ENCODE measurements at places on chromosomes 6 and 20. TPM values are rescaled to one million over a fixed set of nuclear protein-coding genes. Genes with fewer than 3 reads are reported as not detected.

Gene RAB44
- polyA plus RNA-seq, result 0.09 TPM

Gene SYCP2
- polyA plus RNA-seq, result 8.7 TPM

Gene TFAP2D
- not detected for polyA plus RNA-seq

Gene ATP6V1G2
- 7.0 TPM for polyA plus RNA-seq

Gene TSHZ2
- 11.8 TPM for polyA plus RNA-seq

Gene OOEP
- polyA plus RNA-seq, result not detected

Gene SLC22A2
- polyA plus RNA-seq, result 9.0 TPM

Gene BIRC7
- polyA plus RNA-seq, result 0.38 TPM

Gene TGM2
- polyA plus RNA-seq, result 11.5 TPM

Gene COL9A1
- 35.2 TPM for polyA plus RNA-seq

Gene PI16
- 7.5 TPM for polyA plus RNA-seq

Gene RAB22A
- 21.7 TPM for polyA plus RNA-seq

Gene GPR63
- polyA plus RNA-seq, result 3.4 TPM

Gene ARG1
- polyA plus RNA-seq, result not detected

Gene KIF6
- 4.0 TPM for polyA plus RNA-seq

Gene PRR18
- 0.20 TPM for polyA plus RNA-seq

All from left renal pelvis (tissue), 4 donors.